ENCODE measurements at places on chromosomes 5 and 9. TPM values are rescaled to one million over a fixed set of nuclear protein-coding genes. Genes with fewer than 3 reads are reported as not detected.

ARID3C gene
- 0.14 TPM for polyA plus RNA-seq

PCDHB1 gene
- polyA plus RNA-seq, result 0.20 TPM

FOXI1 gene
- not detected for polyA plus RNA-seq

PLPP7 gene
- polyA plus RNA-seq, result 29.4 TPM

PCDHB4 gene
- polyA plus RNA-seq, result 3.1 TPM

GRCh38 chr5:73027361-73027760 is 71.5 kb downstream of the FCHO2 start:
- no peak for DNase-seq

DNA sequence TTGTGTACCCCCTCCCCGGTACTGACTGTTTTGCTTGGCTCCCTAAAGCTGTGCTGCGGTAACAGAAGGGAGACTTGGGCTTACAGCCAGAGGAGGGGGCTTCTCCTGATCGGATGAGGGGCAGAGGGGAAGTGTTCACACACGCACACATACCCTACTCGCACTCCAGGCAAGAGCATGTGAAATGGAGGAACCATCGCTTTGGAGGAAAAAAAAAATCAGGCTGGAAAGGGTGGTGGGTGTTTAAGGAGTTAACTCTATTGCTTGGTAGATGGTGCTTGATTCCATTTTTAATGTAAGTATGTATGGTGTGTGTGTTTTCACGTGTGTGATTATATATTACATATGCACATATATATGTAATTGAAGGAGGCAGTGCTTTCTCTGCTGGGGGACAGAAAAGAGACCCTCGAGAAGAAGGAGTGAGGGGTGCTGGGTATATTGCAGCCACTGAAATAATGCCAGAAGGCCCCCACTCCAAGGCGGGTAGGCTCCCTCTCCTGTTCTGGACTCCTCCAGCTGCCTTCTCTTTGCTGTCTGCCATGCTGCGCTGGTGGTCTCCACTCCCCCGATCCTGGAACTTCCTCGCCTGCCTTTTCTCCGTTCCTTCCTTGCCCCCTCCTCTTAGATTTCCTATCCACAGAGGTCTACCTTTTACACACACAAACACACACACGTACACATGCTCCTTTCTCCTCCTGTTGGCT is 721 bp downstream of the GRIA1 start:
- DNase-seq, result peak; percentile 7

DNA sequence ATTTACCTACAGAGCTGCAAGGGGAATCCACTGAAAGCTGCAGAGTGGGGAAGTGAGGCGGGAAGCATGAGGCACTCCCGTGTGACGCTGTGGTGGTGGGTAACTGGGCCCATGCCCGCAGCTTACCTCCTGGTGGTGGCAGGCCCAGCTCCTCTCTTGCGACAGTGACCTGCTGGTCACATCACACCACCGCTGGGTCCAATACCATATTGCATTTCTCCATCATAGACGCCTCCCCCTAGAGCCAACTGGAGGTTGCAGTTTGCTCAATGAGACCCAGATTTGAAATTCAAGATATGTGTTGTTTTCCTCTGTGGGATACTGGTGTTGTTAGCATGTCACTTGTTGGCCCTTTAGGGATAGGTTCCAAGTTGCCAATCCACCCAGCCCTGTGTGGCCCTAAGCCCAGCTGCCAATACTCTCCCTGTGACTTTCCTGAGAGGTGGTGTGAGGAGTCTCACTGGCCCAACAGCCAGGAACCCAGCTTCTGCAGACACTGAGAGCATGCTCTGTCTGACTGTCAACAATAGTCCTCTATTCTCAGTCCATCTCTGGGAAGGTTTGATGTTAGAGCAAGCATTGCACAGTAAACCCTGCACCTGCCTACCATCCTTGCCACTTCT is 428.3 kb downstream of the GADD45G start:
- no peak for DNase-seq

GRCh38 chr5:32275396-32275741 is 37.4 kb downstream of the MTMR12 start:
- DNase-seq, result no peak

DNA sequence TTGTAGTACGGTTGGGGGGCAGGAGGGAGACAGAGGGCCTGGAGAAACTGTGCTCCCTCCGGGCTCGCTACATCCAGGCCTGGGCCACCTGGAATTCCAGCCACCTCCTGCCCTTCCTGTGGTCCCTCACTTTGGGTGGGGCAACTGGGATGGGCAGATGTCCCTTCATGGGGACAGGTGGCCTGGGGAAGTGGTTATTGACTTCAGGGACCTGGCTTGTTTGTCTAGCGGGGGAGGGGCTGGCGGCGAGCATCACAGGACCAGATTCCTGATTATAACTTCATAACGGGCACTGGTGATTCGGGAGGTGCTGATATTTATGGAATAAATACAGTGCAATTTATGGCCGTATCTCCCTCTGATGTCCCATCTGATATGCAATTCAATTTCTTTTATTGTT is 20.1 kb upstream of the LAMC3 start:
- DNase-seq, result no peak

DNA sequence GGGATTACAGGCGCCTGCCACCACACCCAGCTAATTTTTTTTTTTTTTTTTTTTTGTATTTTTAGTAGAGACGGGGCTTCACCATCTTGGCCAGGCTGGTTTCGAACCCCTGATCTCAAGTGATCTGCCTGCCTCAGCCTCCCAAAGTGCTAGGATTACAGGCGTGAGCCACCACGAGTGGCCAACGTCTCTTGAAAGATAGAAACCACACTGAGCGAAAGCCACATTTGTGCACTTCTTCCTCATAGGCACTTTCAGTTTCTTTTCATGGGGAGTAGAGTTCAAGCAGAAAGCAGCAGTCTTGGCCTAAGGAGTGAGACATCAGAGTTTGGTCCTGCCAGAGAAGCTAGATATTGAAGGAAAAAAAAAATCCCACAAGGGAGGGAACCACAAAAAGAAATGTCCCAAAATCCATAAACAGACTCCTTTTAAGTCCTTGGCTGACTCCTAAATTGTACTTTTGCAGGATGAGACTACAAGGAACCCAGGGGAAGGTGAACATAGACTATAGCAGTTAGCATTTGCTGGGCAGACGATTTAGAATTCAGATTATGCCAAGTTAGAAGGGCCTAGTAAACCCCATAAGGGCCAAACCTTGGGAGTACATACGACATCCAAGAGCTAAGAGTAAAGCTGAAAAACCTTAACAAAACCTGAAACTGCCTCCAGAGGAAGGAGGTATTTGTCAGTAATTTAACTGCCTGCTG is 43.9 kb upstream of the GLIPR2 start:
- peak; percentile 21 for DNase-seq

DNA sequence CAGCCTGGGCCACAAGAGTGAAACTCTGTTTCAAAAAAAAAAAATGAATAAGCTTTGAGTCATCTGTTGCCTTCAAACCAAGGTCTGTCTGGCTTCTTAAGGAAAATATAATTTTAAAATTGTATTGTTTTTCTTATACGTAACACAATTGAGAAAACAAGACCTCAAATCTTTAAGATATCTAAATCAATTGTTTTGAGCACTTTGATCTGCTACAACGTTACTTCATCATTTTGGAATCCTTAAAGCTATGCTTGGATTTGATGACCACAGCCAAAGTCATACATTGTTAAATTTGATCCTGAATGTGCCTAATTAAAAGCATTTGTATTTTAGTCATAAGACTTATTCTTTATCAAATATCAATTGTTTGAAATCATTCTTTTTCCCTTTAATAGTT is 37.7 kb upstream of the VCAN start:
- no peak for DNase-seq

- no peak for DNase-seq
Measured at GRCh38 chr5:6632324-6632887, 438 bp downstream of the NSUN2 start.

DNA sequence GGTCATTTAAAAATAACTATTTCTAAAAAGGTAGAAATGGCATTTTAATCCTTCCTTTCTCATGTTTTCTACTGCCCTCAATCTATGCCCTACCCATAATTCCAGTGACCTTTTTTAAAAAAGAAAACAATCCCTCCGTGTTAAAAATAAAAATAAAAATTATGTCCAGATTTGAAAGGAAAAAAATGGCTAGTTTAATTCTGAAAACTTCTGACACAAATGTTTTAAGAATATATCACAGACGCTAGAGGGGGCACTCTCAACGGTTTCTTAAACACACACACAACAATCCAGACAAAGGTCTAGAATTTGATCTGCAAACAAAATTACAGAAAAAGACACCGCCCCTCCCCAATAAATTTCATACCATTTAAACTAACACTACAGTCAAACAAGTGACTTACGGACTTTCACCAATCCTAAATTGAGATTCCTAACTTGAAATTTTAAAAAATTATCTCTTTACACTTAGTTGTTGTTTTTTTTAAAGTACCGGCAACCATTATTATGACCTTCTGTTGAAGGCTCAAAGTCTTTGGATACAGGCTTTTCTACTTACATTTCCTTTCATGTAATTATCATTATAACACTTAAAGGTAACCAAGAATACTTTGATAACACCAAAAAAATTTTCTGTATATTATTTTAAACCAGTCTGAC is 38.2 kb downstream of the CLINT1 start:
- DNase-seq, result peak; percentile 66

DNA sequence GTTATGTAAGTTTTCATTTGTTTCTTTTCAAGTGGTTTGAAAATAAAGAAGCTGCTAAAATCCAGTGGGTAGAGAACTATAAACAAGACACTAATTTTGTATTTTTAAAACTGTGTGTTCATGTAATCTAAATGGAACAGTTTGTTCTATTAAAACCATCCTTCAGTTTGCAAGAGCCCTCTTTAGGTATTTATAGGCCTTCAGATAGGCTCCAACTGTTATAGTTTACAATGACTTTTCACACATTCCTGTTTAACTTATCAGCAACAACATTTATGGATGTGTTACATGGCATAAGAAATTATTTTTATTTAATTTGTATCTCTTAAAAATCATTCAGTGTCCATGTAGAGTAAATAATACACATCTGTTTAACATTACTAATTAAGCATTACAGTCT is 126.7 kb upstream of the SLCO6A1 start:
- DNase-seq, result no peak

DNA sequence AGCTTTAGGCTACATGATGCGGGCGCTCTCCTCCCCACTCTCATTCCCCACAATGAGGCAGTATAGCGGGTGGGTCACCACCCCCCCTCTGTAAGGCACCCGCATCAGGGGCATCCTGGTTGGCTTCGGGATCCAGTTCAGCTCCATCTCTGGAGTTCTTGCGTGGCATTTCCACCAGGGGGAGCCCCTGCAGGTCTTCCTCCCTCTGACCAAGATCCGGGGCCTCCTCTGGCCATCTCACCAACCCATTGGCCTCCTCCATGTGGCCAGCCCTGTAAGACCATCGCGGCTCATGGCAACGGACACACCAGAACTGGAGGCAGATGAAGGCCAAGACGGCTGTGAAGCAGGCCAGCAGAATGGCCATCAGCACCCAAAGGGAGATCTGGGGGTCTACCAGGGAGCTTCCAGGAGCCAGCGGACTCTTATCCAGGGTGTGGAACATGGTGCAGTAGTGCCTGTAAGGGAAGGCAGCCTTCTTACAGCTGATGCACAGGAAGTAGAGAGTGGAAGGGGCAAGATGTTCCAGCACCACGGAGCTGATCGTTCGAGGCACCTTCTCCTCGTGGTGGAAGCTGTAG is 77.0 kb downstream of the CYFIP2 start:
- no peak for DNase-seq

- no peak for DNase-seq
Measured at GRCh38 chr9:111940697-111941096, 44.1 kb downstream of the UGCG start.

GRCh38 chr5:172506251-172506650 is 51.9 kb upstream of the SH3PXD2B start:
- no peak for DNase-seq

DNA sequence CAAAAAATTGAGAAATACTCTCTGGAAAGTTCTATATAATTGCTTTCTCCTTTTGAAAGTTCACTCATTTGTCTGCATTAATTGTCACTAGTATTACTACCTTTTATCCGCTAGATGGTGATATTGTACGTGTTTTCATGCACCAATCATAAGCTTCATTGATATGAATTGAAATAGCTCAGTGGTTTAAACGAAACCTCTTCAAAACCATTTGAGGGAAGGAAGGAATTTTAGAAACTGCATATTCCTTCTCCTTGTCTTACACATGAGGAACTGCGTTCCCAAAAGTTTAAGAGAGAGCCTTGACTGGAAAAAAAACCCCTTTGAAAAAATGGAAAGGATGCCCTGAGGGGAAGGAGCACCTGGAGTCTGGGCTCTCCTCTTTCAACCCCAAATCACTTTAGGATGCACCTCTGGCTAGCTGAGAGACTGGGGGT is 98.6 kb downstream of the YTHDC2 start:
- DNase-seq, result peak; percentile 26

DNA sequence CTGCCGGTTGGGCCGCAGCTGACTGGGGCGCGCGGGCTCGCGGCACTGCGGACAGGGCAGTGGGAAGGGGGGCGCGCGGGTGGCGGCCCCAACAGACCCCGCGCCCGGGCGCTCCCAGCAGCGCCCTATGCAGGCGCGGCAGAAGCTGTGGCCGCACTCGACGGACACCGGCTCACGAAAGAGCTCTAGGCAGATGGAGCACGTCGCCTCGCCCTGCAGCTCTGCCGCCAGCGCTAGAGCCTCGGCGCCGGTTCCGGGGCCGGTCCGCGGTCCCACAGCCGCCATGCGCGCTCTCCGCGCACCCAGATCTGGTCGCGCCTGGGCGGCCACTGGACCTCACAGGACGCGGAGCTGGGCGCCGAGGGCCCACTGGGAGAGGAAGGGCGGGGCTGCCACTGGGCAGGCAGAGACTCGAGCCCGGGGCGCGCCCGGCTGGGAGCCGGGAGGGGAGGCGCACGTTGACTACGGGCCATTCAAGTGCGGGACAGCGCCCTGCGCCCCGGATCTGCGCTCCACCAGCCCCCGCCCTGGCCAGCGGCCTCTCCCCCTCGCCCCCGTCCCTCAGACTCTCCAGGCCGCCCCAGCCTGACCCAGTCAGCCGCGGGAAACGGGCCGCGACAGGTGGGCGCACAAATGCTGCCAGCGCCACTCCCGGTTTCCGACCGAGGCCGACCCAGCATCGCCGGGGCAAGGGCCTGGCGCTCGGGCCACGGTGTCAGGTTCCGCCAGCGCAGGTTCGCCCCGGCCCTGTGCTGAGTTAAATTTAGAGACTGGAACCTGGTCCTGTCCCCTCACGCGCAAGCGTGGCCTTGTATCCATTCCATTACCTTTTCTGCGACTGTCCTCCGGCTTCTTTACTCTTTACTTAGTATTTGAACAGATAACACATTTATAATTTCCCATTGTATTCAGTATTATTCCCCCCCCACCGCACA is at the start of gene TRIM7:
TRIM7 (minus strand) TSS at position 371 of the 935 bp plus-strand sequence; CDS start at position 285, 86 bp downstream.
- DNase-seq, result peak; percentile 68

- DNase-seq, result no peak
Measured at GRCh38 chr9:111731928-111732327, 62.8 kb downstream of the SHOC1 start.

DNA sequence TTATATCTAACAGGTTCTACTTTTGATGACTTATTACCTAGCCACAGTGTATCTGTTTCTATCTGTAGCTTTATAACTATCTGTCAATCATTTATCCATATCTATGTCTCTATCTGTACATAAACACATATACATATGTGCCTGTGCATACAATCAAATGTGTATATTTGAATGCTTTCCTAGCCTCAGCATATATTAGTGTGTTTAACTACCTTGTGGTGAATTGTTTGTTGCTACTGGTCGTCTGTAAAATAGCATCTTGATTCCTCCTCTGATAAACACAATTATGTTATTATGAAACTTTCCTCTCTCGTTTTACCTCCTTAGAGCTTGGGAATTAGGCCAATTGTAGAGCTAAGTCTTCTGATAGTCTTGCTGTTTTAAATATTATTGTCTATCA is 44.4 kb downstream of the PARP8 start:
- no peak for DNase-seq
